ENCODE measurements at places on chromosomes 11 and 22.

DNA sequence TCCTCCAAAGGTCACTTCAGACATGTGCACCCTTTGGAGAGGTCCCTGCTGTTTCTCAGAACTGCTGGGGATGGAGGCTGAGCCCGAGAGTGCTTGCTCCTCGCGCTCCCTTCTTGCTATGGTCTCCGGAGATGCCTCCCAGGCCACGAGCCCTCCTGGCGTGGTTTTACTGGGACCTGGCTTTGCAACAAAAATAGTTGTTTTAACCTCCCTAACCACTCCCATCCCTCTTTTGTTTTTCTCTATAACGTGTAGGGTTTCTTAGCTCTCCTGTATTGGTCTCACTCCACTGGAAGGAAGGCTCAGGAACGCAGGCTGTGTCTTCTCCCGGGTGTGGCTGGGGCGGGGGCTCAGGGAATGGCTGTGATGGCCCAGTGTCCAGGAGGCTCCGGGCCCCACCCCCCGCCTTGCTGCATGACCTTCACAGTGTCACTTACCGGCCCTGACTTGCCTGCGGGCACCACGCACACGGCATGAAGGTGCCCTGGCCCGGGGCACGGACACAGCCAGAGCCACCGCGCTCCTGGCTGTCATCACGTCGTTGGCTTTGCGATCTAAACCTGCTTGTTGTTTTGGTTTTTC, 5.6 kb downstream of the PTDSS2 start:
- no peak for DNase-seq

- DNase-seq = no peak
These were observed 71.4 kb upstream of the CCND1 start for GRCh38 chr11:69569306-69570200.

DNA sequence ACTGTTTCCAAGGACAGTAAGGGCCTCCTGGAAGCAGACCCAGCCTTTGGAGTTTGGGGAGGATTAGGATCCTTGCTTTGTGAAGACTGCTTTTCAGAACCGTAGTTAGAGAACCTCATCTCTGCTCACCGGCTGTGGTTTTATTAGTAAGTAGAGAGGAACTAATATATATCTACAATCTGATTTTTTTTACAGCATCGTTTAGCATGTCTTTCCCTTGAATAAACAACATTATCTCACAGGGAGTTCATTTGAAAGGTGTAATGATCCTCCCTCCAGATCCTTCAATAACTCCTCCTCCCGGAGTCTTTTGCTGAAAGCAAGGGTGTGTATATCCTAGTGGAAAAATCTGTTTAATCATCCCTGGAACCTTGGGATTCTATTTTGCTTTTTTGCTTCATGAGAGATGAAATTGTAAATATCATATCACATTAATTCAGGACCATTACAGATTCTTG, 132.7 kb downstream of the DBX1 start:
- DNase-seq = no peak

GRCh38 chr11:14376920-14377319, 17.9 kb upstream of the RRAS2 start:
- DNase-seq = no peak

DNA sequence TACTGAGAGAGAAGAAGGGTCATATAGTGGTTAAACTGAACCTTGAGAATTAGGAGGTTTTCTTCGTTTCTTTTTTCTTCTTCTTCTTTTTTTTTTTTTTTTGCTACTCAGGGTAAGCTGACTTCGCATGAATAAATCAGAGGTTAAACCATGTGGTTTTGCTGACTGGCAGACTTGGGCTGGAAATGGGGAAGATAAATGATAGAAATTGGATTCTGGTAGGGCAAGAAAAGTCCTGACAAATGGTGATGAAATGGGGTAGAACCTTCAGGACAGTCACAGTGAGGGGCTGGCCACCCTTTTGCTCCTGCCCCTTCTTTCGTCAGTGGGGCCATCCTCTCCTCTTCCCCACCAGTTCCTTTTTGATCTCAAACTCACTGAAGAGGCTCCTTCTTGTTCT, 1.6 kb upstream of the SWAP70 start:
- DNase-seq = no peak

GRCh38 chr11:64665411-64665821, 57.6 kb downstream of the NRXN2 start:
- DNase-seq = no peak

- no peak for DNase-seq
These were observed 80.3 kb downstream of the BUD13 start for GRCh38 chr11:116692318-116693101.

DNA sequence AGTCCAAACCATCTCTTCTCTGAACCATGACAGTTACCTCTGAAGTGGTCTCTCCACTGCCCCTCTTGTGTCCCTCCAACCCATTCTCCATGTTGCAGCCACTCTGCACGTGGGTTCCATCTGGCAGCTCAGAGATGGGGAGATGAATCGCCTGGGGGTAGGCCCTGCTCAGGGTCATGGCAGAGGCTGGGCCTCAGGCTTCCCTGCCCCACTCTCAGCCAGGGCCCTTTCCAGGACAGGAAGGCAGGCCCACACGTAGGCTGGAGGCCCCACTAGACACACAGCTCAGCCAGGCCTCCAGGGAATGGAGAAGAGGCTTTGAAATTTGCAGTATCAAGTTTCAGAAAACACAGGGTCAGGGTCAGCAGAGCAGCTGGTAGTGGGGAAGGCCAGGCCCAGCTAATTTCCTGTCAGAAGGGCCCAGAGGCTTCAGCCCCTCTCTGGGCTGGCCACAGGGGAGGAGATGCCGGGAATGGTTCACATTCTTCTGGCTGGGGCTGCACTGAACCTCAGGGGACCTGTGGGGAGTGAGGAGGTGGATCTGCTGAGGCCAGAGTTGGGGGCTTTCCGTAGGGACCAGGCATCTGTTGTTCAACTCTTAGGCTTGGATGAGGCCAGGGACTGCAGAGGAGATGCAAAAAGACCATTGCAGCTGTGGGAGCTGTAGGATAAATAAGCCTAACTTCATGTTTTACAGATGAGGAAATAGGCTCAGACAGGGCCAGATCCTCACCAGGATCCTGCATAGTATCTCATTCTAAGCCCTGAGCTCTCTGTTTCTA, 101.6 kb downstream of the SWAP70 start:
- no peak for DNase-seq

DNA sequence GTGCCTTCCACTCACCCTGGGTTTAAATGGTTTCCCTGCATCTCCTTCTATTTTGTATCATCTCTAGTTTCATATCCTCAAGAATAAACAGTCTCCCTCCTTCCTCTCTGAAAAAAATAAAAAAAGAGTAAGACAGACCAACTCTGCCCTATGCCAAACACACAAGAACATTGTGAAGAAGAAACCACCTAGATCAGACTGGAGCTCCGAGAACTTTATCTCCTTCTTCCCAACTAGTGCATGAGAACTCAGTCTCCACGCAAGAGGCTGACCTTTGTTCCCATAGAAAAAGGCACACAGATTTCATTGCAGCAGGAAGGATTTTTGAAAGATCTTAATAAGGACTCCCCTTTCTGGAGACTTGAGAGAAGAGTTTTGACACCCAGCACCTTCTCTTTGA, 8.7 kb upstream of the PEX26 start:
- no peak for DNase-seq

- DNase-seq = no peak
These were observed 32.1 kb upstream of the IGSF9B start for GRCh38 chr11:133988686-133989410.

DNA sequence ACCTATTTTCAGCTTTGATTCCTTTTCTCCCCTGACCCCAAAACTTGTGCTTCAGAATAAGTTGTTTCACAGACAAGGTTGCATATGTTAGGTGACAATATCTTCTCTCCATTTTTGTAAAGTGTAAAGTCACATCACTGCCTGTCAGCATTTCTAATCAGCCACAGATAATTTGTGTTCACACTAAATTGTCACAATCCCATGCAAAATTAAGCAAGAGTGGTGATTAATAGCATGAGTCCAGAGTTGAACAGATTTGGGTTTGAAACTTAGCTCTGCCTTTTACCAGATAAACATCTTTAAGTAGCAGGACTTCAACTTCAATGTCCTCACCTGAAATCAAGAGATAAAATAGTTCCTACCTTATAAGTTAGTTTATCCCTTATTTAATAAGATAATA, 80.1 kb downstream of the MICAL2 start:
- no peak for DNase-seq

- no peak for DNase-seq
These were observed 4.8 kb downstream of the POU2F3 start for GRCh38 chr11:120244476-120245365.

DNA sequence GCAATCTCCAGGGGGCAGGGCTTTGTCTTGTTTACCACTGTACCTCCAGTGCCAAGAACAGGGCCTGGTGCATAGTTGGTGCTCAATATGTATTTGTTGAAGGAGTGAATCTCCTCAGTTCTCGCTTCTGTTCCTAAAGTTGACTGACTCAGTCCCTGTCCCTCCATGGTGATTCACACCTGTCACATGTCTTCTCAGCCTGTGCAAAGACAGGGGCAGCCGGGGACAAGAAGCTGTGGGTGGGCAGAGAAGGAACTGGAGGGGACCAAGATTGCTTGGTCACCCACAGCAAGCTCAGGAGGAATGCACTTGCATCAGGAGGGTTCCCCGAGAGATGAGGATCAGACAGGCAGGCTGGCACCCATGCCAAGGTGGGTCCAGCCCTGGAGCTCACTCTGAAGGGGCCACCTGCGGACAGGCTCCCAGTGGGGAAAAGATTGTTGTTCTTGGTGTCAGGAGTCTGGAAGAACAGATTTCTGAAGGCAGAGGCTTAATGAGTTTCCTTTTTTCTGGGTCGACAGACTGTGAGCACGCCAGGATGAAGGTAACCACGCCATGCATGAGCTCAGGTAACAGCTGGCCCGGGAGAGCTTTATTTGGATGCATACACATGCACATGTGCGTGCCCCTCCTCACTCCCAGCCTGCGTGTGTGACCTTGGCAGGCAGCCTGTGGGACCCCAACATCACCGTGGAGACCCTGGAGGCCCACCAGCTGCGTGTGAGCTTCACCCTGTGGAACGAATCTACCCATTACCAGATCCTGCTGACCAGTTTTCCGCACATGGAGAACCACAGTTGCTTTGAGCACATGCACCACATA, 16.9 kb downstream of the IL17RA start:
- DNase-seq = no peak

DNA sequence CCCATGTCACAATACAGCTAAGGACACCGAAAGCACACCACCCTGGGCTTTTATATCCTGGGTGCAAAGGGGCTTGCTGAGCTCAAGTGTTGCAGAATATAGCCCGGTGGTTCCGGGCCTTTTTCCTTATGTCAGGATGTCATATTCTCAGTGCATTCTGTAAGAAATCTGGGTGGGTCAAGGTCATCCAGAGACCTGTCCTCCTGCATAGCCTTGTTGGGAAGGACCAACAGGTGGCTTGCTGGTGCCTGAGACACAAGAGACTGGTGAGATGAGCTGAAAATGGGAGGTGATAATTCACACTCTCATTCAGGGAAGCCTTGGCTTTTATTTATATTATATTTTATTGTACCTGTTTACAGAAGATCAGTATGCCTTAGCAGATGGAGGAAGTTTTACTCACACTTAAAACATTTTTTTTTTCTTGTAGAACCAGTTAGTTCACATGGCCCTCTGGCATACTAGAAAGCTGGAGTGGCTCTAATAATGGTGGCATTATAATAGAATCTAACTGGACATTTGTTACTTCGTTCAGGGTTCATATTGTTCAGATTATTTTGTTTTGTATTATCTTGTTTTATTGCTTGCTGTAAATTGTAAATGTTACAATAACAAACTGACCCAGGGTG, 14.6 kb upstream of the TMEM123 start:
- no peak for DNase-seq

DNA sequence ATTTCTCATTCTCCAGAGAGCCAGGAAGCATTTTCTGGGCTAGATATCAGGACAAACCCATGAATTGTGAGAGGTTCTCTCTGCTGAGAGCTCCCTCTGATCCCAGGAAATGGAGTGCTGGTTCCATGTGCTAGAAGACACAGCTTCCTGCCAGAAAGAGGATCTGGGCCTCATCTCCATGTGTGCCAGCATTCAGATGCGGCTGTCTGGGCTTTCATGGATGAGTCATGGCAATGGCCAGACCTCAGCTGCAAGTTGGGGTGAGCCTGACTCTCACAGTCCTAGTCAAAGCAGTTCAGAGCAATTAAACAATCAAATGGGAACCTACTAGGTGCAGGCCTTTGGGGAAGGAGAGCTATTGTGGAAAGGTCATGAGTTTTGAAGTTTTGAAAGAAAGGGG, 82.3 kb upstream of the EED start:
- no peak for DNase-seq

GRCh38 chr11:112605093-112605666, 344.5 kb upstream of the PLET1 start:
- DNase-seq = no peak

GRCh38 chr11:46952553-46952952, 16.0 kb downstream of the CSTPP1 start:
- no peak for DNase-seq

- no peak for DNase-seq
These were observed 11.7 kb upstream of the DNAJB13 start for GRCh38 chr11:73939096-73939495.

GRCh38 chr11:5847711-5848110, 6.0 kb upstream of the OR52E6 start:
- DNase-seq = no peak

DNA sequence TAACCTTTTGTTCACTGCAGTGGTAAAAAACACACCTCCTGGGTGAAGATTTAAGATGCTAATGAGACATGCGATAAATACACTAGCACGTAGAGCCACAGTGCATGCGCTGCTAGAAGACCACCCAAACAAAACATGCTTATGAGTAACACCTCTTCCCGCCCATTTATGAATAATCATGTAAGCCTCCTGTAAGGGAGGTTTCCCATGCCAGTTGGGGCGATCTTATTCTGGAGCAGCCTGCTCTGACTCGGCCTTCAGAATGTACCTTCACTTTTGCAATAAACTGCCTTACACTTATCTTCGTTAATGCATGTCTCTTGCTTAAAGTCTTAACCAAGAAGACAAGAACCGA, 18.1 kb upstream of the SCARF2 start:
- DNase-seq = no peak

DNA sequence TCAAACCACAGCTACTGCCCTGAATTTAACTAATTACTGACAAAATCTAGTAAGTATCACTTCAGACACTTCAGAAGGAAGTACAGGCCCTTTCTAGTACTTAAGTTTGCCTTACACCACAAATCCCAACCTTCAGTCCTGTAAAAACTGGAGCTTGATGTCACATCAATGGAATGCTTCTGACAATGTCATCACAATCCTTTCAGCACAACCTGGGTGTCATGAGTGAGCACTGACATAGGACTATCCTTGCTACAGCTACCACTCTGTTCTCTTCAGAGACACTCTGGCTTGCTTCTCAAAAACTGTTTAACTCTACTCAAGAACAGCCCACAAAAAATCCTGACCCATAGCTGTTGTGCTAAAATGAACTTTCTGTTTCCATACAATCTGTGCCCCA, 108.2 kb downstream of the RRM1 start:
- no peak for DNase-seq

DNA sequence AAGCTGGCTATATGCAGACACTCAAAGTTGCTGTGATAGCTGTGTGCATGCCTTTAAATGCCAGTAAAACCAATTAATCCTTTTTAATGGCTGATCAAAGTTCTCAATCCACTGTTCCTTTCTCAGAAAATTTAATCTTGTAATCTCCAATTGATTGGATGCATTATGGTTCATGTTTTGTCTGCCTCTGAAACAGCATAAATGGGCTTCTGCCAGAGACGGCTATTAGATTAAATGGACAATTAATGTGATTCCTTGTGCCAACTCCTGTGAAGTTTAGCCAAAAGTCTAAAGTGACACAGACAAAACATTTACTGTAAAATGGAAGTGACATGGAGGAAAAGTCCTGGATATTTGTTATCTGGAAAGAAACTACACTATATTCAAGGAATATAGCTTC, 952.5 kb upstream of the FAT3 start:
- DNase-seq = no peak
